ENCODE measurements at places on chromosomes 2 and 18.

DNA sequence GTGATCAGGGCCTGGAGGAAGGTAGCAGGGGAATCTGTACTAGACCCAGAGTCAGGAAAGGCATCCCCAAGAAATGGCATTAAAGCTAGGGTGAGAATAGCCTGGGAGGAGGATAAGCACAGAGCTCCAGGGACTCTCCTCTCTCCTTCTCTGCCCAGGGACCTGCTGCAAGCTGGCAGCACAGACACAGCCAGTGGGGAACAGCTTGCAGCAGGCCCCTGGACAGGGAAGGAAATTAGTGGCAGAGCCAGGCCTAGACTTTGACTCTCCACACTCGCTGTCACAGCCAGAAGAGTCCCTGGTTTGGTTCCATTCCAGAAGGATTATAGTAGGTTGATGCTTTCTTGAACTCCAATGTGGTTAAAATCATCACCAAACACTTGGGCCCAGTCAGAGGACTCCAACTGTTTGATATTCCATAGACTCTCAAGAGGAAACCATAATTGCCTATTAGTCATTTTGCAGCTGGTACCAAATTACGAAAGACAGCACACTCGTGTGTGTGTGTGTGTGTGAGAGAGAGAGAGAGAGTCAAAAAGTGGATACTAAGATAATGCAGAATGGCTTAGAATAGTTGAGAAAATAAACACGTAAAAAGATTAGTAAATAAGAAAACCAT, 95.5 kb upstream of the ATP8B1 start:
- no peak for DNase-seq

DNA sequence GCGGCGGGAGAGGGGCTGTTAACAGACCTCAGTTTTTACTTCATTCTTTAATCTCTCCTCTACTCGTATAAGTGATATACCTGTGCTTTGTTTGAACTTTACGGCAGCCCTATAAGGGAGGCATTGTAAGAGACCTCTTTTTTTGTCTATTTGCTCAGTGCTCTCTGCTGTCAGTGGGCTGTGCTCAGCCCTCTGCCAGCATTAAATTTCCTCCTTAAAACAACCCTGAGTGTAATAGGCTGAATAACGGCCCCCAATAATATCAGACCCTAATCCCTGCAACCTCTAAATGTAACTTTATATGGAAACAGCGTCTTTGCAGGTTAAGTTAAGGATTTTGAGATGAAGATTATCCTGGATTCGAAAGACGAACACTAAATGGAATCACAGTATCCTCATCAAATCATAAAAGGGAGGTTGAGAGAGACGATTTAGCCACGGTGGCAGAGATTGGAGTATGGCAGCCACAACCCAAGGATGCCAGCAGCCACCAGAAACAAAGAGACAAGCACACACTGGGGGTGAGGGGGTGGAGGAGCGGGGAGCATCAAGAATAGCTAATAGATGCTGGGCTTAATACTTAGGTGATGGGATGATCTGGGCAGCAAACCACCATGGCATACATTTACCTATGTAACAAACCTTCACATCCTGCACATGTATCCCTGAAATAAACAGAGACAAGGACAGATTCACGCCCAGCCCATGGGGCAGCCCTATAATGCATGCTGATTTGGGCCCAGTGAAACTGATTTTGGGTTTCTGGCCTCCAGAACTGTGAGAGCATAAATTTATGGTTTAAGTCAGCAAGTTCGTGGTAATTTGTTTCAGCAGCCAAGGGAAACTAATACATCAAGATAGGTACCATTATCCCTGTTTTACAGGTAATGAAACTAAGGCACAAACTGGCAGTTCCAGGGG, 894 bp upstream of the FARSB start:
- DNase-seq = no peak

GRCh38 chr2:238158509-238159070, at the start of gene ERFE:
TSS of gene ERFE (plus strand) at chr2:238158970. CDS start at chr2:238159008, 38 bp downstream.
- no peak for DNase-seq

DNA sequence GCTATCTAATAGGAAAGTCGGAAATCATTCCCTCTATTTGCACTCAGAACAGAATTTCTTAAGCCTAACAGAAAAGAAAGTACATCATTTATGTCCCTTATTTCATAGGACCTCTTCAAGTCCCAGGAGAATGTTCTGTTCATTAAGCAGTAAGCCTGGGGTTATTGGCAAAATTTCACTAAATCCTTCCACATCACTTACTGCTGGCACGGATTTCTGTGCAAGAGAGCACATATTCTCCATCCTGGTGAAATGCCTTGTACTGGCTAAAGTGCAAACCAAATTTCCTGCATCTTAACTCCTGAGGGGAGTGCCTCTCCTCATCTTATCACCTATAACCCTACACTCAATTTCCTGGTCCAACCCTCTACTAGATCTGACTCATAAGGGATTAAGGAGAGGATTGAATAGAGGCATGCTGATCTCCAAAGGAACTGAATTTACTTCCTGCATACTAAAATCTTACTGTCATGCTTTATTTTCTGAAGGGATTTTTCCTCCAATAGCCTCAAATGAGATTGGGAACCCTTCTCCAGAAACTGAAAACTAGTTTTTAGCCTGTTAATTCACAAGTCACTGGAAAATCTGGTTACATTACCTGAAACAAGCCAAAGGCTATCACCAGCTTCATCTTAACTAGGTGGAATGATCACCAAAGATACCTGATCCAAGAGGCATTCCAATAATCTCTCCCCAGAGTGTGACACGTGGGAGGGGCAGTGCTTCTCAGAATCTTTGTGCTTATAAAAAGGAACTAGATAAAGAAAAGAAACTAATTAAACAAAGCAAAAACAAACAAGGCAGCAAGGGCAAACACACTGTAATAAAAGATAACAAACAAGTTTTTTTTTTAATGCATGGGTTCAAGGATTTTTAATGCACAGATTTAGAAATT, 311.1 kb downstream of the NR4A2 start:
- DNase-seq = no peak

DNA sequence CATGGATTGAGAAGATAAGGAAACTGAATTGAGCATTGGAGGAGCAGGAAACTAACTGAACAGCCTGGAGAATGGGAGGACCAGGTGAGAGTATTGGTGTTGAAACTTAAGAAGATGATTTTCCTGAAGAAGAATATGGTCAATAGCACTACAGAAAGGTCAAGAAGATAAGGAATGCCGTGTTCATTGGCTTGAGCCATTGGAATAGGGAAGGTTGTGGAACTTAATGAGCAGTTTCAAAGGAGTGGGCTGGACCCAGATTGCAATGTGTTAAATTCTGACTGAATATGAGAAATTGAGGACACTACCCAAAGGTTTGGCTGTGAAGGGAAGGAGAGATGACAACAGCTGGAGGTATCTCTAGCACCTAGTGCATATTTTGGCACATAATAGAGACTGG, 19.0 kb downstream of the KCMF1 start:
- no peak for DNase-seq

- no peak for DNase-seq
These were observed 183.8 kb downstream of the PID1 start for GRCh38 chr2:229087267-229087666.

DNA sequence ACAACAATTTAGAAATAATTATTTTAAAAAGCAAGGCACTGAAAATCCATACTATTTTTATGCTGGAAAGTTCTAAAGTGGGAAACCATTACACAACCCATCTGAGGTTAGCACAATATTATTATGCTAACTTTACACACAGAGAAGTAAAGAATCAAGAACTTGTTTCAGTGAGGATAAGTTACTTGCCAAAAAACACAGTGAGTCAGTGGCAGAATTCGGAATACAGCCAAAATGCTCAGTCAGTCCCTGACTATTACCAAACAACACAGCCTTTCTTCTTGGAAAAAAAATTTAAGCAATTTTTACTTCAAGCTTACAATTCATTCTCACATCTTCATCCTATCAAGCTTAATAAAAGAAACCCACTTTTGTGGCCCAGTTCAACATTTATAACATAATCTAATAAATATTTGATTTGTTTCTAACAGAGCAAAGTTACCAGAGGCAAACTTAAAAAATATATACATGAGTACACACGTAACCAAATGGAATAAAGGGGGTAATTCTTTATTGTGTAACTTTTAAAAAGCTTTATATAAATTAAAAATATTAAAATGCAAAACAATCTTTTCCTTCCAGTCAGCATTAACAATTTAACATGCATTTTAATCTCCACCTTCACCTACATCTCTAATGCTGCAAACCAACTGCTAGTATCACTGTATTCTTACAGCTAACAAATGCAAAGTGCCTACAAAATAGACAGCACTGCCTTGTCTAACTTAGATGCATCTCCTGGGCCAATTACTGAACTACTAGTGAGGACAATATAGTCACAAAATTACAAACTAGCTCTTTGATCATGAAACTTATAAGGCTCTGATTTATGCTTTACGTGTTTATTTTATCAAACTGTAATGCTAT, 55.2 kb downstream of the CCDC88A start:
- DNase-seq = peak; percentile 27

- no peak for DNase-seq
These were observed 35.8 kb downstream of the SH3RF3 start for GRCh38 chr2:109164739-109165221.

DNA sequence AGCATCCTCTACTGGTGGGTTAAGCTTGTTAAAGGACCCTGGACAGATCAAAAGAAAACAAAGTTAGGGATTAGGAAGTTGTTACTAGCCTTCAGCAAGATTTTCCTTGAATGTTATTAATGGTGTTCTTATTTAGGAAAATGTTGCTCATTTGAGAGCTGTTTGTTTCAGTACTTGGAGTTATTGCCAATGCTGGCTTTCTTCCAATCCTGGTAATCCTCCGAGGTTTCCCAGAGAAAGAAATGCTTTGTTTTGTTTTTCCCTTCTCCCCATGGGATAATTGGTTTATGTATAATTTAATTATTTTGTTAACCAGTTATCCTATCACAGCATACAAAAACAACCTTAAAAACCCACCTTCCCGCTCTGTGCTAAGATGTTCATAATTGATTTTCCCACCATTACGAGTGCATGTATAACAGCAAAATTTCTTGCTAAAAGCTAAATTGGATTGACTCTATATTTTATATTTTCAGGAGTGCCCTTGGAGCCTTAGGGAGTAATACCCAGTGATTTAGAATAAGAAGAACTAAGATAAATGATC, 79.8 kb downstream of the MGAT5 start:
- DNase-seq = peak; percentile 47

DNA sequence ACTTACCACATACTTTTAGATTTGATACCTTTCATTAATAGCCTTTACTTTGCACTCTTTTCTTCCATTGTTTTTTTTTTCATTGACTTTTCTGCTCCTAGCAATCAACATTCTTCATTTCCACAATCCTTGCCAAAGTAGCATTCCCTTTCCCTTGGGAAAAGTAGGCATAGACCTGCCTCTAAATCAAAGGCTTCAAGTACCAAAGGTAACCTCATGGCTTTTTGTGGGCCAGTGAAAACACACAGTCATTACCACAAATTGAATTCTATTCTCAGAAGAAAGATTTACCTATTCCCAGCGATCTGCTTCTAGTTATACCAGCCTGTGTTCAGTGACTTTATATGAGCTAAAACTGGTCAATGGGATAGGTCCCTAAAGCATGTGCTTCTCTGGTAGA, 109.2 kb downstream of the SOCS6 start:
- no peak for DNase-seq

GRCh38 chr2:36060133-36060532, 295.4 kb upstream of the CRIM1 start:
- no peak for DNase-seq

GRCh38 chr2:133004623-133005022, 334.6 kb upstream of the LYPD1 start:
- DNase-seq = no peak

- peak; percentile 62 for DNase-seq
These were observed 105.5 kb downstream of the FAM168B start for GRCh38 chr2:130987519-130988425.

DNA sequence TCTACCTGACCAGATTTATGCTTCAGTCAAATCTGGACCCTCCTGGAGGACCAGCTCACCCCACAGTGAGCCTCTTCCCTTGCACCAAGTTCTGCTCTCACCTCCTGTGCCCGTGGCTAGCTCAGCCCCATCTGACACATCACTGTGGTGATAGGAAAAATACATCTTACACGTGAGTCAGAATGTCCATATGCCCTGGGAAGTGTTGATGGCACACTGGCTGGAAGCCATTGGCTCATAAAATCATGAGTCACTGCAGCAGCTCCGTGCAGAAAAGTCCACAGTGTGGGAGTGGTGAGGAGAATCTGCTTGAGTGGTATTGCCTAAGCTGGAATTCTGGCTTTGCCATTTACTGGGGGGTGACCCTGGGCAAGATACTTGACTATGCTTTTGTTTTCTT, 42.6 kb upstream of the RAPGEF4 start:
- DNase-seq = peak; percentile 89

DNA sequence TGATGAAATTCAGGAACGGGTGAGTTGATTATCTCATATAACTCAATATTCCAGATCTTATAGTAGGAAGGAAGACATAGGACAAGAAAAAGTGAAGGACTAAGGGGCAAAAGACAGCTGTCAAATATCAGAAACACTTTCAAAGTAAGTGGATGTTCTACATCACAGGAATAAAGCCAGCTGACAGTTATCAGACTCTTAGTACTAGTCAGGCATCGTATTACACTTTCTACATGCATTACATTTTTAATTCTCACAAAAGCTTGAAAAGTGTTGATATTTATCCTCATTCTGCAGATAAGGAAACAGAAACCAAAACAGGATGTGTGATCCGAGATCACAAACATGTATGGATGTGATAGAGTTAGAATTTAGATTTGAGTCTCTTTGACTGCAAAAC, 63.4 kb downstream of the DNAH6 start:
- DNase-seq = no peak

DNA sequence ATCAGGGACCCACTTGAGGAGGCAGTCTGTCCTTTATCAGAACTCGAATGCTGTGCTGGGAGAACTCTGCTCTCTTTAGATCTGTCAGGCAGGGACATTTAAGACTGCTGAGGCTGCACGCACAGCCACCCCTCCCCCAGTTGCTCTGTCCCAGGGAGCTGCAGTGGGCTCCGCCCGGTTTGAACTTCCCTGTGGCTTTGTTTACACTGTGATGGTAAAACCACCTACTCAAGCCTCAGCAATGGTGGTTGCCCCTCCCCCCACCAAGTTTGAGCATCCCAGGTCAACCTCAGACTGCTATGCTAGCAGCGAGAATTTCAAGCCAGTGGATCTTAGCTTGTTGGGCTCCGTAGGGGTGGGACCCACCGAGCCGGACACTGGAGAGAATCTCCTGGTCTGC, 11.8 kb upstream of the LHCGR start:
- no peak for DNase-seq

DNA sequence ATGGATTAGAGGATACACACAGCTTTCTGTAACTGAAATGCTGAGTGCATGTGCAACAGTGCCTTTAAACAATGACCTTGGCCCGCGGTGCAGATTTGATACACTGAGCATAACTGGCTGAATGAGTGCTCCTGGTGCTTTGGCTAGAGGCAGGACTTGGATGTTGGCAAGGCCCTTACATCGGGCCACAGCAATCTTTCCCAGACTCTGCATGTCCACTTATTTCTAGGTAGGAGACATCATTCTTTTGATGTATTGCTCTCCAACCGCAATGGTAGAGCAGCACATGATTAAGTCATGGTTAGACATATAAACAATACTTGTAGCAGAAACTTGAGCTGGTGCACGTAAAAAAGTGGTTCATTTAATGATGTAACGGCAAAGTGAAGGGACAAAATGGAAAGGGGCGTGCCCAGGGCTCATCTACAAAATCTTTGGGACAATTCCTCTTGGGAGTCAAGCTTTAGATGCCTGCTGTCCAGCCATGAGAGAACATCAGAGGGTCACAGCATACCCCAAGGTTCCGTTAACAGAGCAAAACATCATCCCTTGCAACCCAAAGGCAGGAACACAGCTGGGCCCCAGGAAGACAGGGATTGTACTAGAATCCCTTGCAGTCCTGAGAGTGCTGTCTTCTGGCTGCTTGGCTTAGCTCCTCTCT, 43.4 kb downstream of the RAB31 start:
- DNase-seq = no peak

- no peak for DNase-seq
These were observed 56.5 kb upstream of the TWIST2 start for GRCh38 chr2:238791354-238791753.
